Transverse colon (tissue), 4 donors: ENCODE measurements at places on chromosomes 3 and 15. TPM values are rescaled to one million over a fixed set of nuclear protein-coding genes. Genes with fewer than 3 reads are reported as not detected.

GRCh38 chr3:39499651-39500273 is 32.3 kb downstream of the MOBP start:
- DNase-seq, result no peak
- H3K4me3 ChIP-seq, result no peak overlapping the region
- H3K4me1 ChIP-seq, result peaks cover 8% of the 10 kb centered on the region
- H3K27me3 ChIP-seq, result peaks cover 12% of the 10 kb centered on the region

GRCh38 chr3:36891701-36892160 is 53.1 kb downstream of the TRANK1 start:
- no peaks in the 10 kb centered on the region for H3K4me1 ChIP-seq
- peaks cover 37% of the 10 kb centered on the region for H3K36me3 ChIP-seq

DNA sequence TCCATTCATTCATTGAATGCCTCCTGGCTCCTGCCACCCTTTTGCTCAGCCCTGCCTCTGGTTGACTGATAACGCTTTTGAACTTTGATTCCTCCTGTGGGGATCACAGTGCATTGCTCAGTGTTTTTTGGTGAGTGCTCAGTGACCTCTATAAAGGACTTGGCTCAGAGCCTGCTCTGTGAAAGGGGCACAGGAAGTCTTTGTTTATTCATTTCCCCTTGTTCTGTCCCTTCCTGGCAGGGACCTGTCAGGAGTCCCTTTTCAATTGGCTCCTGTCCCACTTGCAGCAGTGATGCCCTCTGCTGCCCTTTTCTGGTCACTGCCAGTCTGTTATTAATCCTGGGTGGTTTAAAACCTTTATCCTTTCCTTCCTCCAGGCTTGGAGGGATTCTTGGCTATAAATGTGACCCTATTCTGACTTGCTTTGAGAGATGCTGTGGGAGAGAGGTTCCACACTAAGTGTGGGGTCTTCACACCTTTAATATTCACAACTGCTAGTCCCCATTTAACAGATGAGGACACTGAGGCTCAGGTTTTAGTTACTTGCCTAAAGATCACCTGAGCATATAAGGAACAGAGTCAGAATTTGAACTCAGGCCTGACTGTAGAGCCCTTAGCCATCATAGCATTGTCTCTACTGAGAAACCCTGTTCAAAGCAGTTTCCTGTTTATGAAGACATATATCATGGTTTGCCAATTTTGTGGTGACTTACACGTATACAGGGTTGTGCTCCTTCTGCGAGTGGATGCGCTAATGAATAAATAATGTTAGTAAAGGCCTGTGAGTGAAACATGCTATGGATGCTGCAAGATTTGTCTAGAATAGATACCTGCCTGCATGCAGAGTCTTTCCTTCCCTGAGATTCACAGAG is 23.2 kb upstream of the TATDN2 start:
- H3K27ac ChIP-seq, result peak overlapping the region; percentile 15
- DNase-seq, result peak; percentile 85
- H3K27me3 ChIP-seq, result no peaks in the 10 kb centered on the region

GRCh38 chr15:41926185-41927056 is 32.6 kb upstream of the SPTBN5 start:
- peak overlapping the region; percentile 75 for H3K27ac ChIP-seq
- H3K36me3 ChIP-seq, result no peaks in the 10 kb centered on the region
- no peaks in the 10 kb centered on the region for H3K27me3 ChIP-seq
- DNase-seq, result peak; percentile 75
- no peak overlapping the region for H3K4me3 ChIP-seq
- H3K4me1 ChIP-seq, result peaks cover 60% of the 10 kb centered on the region

GRCh38 chr15:91871837-91872236 is 18.3 kb downstream of the SLCO3A1 start:
- H3K4me3 ChIP-seq, result no peak overlapping the region
- H3K4me1 ChIP-seq, result peaks cover 13% of the 10 kb centered on the region
- H3K27ac ChIP-seq, result no peak overlapping the region

DNA sequence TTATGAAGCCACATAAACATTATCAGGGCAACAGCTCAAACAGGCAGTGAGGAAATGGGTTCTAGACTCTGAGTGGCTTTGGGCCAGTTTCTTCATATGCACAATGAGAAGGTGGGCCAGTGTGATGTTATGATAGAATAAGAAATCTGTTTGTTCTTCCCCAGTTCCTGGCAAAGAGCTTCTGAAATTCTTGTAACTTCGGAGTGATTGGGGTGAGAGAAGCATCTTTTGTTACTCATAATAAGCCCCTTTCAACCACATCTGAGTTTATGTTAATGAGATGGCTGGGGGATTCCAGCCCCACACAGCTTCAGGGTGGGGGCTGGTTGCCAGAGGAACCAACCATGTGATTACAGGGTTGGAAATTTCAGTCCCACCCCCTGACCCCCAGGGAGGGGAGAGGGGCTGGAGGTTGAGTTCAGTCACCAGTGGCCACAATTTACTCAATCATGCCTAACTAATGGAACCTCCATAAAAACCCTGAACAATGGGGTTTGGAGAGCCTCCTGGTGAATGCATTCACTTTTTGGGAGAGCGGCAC is 57.0 kb upstream of the FRMD4B start:
- no peak overlapping the region for H3K27ac ChIP-seq
- no peaks in the 10 kb centered on the region for H3K4me1 ChIP-seq
- H3K36me3 ChIP-seq, result no peaks in the 10 kb centered on the region
- H3K27me3 ChIP-seq, result no peaks in the 10 kb centered on the region

- H3K36me3 ChIP-seq, result no peaks in the 10 kb centered on the region
- H3K27ac ChIP-seq, result no peak overlapping the region
- H3K4me3 ChIP-seq, result no peak overlapping the region
- DNase-seq, result no peak
- H3K27me3 ChIP-seq, result peaks cover 9% of the 10 kb centered on the region
Measured at GRCh38 chr3:126208182-126208581, 27.8 kb upstream of the ALDH1L1 start.

GRCh38 chr3:80238152-80238551 is 470.4 kb upstream of the ROBO1 start:
- no peaks in the 10 kb centered on the region for H3K36me3 ChIP-seq
- no peak overlapping the region for H3K27ac ChIP-seq
- no peaks in the 10 kb centered on the region for H3K27me3 ChIP-seq
- H3K4me1 ChIP-seq, result no peaks in the 10 kb centered on the region
- no peak for DNase-seq

DNA sequence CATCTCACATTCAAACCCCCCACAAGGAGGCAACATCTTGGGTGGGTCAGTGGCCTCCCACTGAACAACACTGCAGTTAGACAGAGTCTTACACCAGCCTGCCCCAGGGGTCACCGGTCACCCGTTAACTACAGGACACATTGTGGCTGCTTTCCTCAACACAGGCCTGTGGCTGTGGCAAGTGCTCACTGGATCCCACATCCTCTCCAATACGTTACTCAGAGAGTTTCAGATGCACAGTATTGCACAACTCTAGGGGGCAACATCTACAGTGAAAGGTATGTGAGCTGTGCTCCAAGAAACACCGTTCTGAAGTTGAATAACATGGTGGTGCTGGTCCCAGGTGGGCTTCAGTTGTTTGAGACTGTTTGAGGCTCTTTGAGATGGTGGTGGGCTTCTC is 41.0 kb downstream of the CTDSPL start:
- peaks cover 22% of the 10 kb centered on the region for H3K4me1 ChIP-seq
- no peaks in the 10 kb centered on the region for H3K36me3 ChIP-seq
- H3K4me3 ChIP-seq, result no peak overlapping the region
- DNase-seq, result no peak
- no peaks in the 10 kb centered on the region for H3K27me3 ChIP-seq
- H3K27ac ChIP-seq, result no peak overlapping the region

MASP1 gene
- total RNA-seq, result 19.0 TPM

BFSP2 gene
- not detected for total RNA-seq

STARD9 gene
- 11.1 TPM for total RNA-seq
